T-helper 9 cell (primary cell): ENCODE measurements at places on chromosomes 7 and 10.

DNA sequence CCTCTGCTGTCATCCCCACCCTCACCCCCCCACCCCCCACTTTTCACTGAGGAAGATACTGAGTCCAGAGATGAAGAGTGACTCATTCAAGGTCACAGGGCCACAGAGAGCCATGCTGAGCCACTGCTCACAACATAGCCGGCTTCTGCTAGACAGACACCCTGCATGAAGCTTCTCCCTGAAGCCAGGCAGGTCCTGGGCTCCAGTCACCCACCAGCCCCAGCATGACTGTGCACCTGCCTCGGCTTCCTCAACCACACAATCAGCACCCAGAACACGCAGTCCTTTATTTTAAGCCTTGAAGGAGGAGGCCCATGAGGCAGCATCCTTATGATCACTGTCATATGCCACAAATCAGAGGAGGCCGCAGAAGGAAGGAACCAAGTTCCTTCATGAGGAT, 19.2 kb upstream of the PRKAG2 start:
- no peak for DNase-seq

GRCh38 chr10:124642088-124642710, 102.0 kb downstream of the FAM53B start:
- DNase-seq = no peak

- no peak for DNase-seq
These were observed 138.8 kb upstream of the TCERG1L start for GRCh38 chr10:131450216-131450765.

DNA sequence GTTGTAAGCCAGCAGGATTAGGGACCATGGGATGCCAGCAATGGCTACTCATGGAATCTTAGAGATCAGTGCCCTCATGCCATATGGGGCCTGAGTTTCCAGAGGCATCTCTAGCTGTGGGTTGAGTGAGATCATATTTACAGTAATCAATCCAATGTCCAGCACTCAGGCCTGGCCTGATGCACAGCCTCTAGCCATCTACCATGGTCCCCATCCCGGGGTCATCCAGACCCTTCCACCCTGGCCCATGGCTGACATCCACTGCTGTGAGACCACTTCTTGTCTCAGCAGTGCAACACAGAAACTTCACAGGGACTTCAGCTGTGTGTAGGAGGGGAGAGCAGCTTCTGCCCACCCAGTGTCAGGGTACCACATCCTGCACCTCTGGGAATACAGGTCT, 6.5 kb upstream of the ADCY1 start:
- DNase-seq = no peak

- DNase-seq = no peak
These were observed 26.0 kb downstream of the KAT6B start for GRCh38 chr10:74852381-74852780.

DNA sequence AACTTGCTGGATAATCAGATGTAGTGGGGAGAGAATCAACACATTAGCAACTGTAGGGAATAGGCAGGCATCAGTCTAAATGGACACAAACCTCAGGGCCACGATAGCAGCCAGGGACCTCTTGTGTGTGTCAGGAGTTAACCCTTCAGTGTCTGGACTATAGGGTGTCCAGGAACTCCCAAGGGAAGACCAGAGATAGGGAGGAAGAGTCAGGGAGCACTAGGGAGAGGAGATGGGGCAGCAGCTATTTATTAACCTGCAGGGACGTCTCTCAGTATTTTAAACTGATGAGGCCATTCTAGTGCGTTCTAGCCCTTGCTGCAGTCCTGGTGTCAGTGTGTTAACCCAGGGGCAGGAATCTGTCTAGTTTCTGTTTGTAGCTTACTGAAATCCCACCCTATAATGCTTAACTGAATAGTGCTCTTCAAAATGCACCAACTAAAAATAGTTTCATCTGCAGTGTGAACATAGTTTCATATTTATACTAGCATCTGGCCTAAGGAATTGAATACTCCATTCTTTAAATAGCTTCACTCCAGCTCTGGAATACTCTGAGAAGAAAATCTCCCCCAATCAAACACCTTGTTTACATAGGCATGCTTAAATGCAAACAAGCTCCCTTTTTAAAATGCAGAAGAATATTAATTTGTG, 62.7 kb downstream of the ARID5B start:
- DNase-seq = no peak

DNA sequence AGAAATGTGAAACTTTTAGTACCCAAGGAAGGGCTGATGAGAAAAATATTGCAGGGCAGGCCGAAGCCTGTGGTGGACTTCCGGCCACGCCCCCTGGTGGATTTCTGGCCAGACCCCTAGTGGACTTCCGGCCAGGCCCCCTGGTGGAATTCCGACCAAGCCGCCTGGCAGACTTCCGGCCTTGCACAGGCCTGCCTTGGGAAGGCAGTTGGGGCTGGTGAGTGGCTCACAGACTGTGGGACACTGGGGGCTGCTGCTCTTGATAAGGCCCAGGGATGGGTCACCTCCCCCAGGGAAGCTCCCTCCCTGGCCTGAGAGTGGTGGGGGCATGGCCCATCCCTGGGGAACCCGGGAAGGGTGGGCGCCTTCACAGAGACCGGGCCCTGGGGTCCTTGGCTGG, 116.4 kb upstream of the MKI67 start:
- no peak for DNase-seq

DNA sequence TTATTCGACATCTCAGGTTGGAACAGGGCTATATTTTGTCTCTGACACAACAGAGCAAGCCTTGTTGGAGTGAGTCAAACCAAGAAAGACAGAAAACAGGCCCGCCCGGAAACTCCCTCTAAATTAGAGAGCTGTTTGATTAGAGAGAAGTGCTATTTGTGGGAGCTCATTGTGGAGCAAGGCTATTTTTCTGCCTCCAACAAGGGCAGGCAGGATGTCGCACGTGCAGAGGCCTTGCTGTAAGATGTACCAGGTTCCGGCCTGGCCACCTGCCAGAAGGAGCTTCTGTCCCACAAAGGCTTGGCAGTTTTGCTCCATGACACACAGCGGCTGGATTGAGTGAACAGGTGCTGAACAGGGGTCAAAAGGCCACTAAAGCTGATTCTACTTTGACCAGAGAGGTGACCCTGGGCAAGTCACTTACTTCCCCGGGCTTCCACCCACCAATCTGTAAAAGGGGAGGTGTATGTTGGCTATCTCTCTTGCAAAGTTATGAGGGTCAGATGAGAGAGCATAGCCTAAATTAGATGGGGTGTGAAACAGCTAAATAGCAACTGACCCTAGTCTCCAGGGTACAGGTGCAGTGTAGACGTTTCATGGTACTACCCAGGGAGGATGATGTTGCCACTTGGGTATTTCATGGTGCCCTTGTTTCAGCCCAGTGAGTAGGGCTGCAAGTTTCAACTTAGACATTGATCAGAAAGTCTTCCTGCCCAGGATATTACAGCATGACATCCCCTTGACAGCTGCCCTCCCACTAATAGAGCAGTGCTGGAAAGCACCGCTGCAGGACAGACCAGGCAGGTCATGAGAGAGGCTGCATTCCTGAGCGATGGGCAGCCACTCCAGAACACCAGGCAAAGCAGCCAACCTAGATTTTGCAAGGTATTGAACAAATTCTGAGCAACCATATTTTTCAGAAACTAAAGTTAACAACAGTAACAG, 62.0 kb downstream of the VSTM4 start:
- DNase-seq = no peak

DNA sequence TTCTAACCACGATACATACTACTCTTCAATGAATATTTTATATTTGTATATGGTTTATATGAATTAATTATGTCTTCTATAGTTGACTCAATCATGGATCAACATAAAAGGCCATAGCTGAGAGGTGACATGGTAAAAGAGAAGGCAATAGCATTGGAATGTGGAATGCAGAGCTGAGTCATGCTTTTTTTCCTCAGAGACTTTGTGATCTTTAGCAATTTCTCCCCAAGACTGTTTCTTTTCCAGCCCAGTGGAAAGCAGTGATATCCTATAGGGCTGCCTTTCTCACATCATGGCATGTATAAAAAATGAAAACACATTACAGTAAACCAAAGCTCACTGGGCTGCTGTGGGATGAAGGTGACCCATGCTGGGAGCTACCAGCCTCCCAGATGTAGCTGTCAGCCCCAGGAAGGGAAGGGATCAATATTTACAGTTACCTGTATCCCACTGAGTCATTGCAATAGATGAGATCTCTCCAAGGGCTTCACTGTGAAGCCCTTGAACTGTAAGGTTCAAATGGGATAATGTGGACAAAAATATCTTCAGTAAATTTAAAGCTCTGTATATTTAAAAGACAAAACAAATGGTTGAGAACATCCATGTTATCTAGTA, 30.2 kb downstream of the SLC39A12 start:
- DNase-seq = no peak
